ENCODE measurements at places on chromosomes 5 and 9.
A peak's percentile ranks its signal among the peaks of the same experiment; 100 is the strongest.

DNA sequence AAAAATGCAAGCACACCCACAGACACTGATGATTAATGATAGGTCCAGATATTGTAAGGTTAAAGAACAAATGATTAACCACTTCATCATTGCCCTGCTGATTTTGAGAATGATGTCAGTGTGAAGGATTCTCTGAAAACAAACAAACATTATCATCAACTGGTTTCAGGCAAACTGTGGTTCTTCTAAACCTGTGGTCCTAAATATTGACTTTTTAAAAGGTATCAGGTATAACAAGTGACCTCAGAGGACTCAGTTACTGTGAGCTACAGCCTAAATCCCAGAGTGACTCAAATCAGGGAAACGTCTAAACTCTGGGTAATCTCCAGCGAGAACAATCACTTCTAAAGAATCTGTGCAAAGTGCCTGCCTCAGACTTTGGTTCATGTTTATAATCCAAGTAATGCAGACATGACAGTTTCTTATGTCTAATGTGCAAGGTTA lies 172.3 kb upstream of the CDH6 start:
- DNase-seq: no peak

DNA sequence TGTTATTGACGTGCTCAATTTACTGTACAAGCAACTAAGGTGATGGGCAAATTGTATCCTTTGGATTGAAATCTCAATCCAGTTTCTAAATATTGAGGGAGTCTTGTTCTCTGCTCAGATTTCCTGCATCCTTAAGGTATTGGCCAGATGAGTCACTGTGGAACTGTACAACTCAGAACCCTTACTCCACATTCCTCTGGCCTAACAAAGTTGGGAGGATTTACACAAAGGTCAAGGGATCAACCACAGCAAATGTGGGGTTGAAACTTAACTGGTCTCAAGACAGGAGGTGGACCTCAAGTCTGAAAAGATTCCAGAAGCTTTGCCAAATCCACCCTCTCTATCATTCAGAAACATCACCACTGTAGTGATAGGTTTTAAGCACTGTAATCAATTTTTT lies 81.5 kb upstream of the AGXT2 start:
- DNase-seq: no peak

GRCh38 chr9:134286471-134287245 lies 39.6 kb upstream of the RXRA start:
- no peak for DNase-seq

GRCh38 chr9:3018071-3018470 lies 174.2 kb upstream of the PUM3 start:
- DNase-seq: no peak

DNA sequence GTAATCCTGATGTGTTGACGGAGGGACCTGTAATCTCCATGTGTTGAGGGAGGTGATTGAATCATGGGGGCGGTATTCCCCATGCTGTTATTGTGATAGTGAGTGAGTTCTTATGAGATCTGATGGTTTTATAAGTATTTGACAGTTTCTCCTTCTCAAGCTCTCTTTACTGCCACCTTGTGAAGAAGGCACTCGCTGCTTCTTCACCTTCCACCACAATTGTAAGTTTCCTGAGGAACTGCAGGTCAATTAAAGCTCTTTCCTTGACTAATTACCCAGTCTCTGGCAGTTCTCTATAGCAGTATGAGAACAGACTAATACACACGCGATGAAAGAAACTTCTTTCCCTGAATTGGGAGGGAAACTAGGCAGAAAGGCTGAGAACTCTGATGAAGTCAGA lies 141.1 kb upstream of the RAD23B start:
- peak; percentile 29 for DNase-seq

GRCh38 chr5:132073231-132074013 lies at the start of gene CSF2:
TSS of gene CSF2 (plus strand) at chr5:132073789. CDS start at chr5:132073824, 35 bp downstream.
- no peak for DNase-seq

GRCh38 chr5:60668686-60669304 lies 31.2 kb downstream of the DEPDC1B start:
- peak; percentile 71 for DNase-seq

DNA sequence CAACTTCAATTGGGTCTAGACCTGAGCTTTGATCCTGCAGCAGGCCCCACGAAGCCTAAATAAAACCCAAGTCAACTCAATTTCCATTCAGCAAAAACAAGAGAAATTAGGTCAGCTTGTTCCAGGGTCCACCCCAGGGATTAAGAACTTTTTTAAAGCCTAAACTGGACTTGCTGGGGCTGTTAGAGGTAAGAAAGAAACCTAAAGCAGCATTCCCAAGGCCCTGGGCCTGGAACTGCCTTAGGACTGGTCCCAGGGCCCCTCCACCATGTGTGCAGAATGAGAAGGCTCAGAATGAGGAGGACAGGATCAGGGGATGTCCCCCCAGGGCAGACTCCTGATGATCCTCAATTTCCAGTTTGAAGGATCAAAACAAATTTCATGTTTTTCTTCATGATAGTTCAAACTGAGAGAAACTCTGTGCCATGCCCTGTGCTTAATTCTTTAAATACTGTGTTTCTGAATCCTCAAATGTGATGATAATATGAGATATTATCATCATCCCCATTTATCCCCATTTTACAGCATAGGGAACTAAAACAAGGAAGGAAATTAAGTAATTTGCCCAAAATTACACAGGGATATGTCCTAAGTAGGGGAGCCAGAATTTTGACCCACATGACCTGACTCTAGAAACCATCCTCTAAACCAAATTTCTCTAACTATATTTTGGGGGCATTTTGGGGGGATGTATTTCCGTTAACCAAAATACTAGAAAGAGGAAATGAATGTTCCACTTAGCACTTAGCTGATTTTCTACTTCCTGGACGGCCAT lies 64.5 kb downstream of the DENND1A start:
- no peak for DNase-seq

DNA sequence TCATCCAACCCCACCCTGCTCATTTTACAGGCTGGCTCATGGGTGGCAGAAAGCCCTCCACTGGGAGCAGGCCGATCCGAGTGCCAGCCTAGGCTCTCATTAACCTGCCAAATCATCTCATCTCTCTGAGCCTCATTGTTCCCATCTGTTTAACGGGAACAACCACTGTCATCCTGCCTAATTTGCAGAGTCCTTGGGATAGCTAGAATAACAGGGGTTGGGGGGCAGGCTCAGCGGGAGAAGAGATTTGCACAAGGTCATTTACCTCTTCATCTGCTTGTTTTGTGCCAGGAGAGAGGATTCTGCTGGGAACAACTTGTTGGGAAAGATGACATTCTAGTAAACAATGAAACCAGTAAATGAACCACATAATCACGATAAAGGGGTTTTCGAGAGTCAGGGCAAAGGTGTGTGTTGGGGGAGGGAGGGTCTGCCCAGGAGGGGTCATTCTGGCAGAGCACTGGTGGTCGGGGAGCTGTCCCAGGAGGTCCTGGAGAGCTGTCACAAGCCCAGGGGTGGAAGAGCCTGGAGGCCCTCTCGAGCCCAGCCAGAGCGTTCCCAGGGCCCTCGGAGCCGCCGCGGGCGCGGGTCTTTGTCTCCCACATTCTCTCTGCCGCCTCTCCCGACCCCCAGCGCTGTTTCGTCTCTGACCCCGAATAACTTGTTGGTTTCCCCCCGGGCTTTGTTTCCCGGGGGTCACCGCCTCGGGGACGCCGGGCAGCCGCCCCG lies 22.8 kb upstream of the NDST1 start:
- peak; percentile 69 for DNase-seq

DNA sequence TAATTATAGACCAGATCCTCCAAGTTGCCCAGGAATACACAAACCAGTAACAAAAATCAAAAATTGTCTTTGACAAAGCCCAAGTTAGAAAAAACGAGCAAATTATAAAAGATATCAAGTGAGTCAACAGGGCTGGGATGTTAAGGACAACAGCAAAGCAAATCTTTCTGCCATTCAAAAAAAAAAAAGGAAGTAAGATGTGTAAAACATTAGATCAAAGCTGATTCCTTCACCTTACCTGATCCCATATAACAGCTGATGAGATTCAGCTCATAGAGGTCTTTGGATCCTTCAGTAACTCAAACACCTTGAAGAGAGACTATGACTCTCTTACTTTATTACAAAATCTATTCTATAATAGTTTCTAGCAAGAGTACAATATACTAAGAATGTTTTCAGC lies 100.9 kb downstream of the STRBP start:
- no peak for DNase-seq

- peak; percentile 73 for DNase-seq
Observed at GRCh38 chr5:9545992-9546851, at the start of gene SEMA5A. TSS of gene SEMA5A (minus strand) at chr5:9546075. CDS start at chr5:9379946, 166,129 bp downstream.

GRCh38 chr5:177362610-177363507 lies 5.1 kb downstream of the RGS14 start:
- DNase-seq: peak; percentile 87

DNA sequence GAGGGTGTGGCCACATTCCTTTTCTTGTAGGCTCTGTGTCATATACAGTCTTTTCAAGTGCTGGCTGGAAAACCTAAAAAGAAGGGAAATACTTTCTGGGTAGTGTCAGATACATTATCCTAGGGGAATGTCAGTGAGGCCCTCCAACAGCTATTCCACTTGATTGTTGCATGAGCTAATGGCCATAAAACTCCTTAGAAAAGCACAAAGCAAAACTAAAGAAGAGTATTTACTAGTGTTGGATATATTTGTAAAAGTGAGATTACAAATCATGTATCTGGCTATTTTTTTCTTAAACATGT lies 829 bp downstream of the ANXA1 start:
- DNase-seq: peak; percentile 41

DNA sequence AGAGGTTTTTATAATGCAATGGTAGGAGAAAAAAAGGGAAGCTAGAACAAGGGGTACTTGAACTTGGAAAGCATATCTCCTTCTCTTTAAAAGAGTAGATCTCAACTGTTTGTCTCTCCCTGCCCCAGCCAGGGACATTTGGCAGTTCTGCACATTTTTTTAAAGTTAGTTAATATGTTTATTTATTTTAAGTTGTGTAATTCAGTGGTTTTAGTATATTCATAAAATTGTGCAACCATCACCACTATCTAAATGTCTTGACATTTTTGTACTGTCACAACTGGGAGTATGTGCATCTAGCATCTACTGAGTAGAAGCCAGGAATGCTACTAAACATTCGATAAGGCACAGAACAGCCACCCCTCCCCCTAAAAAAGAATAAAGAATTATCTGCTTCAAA lies 103.5 kb upstream of the DPYSL3 start:
- no peak for DNase-seq

- peak; percentile 21 for DNase-seq
Observed at GRCh38 chr9:116789081-116789480, 102.0 kb downstream of the TRIM32 start.

GRCh38 chr9:125659954-125660353 lies 47.1 kb downstream of the MAPKAP1 start:
- DNase-seq: no peak

DNA sequence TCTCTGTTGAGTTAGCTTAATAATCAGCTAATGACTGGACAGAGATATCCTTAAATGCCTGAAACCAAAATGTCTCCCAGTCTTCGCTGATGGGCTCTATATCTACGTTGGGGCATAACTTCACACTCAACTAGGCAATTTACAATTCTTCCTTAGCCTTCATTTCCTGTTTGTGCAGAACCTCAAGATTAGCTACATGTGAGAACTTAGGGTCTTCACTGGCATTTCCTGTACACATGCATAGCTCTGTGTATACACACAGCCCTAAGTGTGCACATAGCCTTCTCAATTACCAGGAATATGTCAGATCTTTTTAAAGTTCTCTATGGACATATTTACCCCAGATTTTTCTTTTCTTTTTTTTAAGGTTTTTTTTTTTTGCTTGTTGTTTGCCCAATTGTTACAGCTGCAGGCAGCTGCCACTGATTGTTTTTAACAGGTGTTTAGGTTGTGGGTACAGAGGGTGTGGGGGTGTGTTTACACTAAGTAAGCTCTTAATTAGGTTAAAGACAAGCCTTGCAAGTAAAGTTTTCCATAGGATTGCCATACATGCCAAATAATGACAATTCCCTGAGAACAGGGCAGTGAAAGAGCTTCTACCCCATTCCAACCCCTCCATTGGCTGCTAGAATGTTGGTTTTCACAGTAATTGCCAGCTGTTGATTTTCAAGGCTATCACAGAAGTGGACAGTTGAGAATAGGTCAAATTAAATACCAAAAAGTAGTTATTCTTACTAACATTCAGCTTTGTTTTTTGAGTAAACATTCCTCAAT lies 441.0 kb downstream of the TLE4 start:
- DNase-seq: no peak

GRCh38 chr5:93336330-93337110 lies 244.5 kb downstream of the NR2F1-AS1 start:
- DNase-seq: no peak

GRCh38 chr9:37775216-37775919 lies 9.5 kb downstream of the EXOSC3 start:
- no peak for DNase-seq

GRCh38 chr5:133250527-133250926 lies 198.7 kb downstream of the HSPA4 start:
- DNase-seq: no peak

GRCh38 chr9:9117866-9118265 lies 1318.3 kb upstream of the DMAC1 start:
- no peak for DNase-seq

GRCh38 chr5:104088876-104089778 lies 526.5 kb upstream of the NUDT12 start:
- no peak for DNase-seq

DNA sequence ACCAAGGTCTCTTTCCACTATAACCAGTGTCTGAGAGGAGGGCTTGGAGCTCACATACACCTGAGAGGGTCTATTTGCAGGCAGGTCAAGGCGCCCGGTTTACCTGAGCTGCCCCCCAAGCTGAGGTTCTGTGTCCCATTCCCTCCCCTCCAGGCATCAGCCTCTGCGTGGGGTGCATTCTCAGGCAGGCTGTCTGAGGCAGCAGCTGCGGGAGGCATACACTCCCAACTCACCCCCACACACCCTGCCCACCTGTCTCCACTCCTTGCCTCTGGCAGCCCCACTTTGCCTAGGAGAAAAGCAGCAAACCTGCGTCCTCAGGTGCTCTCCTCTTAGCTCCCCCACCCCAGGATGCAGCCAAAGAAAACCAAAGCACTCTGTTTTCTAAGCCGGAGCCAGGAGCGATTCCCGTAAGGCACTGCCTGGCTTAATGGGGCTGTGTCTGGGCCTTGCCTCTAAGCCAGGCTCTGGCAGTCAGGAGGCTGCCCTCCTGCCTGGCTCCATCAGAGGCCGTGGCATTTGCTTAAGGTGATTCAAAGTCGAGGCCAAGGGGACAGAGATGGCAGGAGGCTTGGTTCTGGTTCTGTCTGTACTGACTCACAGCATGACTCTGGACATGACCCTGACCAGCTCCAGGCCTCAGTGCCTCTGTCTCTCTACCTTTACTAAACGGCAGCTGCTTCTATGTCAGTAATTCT lies 139.2 kb upstream of the TRIM32 start:
- peak; percentile 20 for DNase-seq
